ENCODE measurements at places on chromosomes 1 and 21.
A peak's percentile ranks its signal among the peaks of the same experiment; 100 is the strongest.

DNA sequence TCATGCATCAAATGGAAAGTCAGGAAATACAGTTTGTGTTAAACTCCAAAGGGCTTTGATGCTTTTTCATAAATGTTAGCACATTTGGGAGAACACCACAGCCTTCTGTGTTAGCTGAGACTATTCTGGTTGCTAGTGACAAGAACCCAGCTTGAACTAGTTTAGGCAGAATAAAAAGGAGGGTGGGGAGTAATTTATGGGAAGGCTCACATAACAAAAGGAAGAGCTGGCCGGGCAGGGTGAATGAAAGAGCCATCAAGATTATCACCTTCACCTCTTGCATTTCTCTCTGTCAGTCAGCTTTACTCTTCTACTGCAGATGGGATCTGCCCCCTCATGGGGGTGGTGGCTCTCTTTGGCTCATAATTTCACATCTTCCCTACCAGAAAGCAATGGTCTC is 75.4 kb upstream of the VTCN1 start:
- DNase-seq: no peak

- no peak for DNase-seq
Observed at GRCh38 chr1:115781343-115781742, 12.8 kb upstream of the CASQ2 start.

- no peak for DNase-seq
Observed at GRCh38 chr1:156500543-156500792, at the start of gene MEF2D. MEF2D (minus strand) TSS chr1:156500775; CDS start chr1:156483292, 17,483 bp downstream.

GRCh38 chr21:28937737-28938136 is 54.9 kb downstream of the LTN1 start:
- no peak for DNase-seq

DNA sequence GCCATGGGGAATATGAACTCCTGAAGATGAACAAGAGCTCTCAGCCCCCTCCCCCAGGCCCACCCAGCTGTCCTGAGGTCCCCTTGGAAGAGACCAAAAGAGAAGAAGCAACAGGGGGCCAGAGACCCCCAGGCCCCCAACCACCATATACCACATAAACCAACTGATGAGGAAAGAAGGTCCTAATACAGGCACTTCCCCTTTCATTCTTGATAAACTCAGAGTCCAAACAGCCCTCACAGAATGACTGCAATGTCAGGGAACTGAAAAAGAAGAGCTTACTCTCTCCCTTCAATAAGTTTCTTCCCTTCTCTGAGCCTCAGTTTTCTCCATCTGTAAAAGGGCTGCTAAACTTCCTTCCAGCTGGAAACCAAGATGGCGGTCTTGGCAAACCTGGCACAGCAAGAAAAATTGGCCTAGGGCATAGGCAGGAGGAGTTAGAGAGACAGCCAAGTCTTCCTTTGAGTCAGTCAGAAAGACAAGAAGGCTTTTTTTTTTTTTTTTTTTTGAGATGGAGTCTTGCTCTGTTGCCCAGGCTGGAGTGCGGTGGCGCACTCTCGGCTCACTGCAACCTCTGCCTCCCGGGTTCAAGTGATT is 90.5 kb downstream of the VWA5B1 start:
- no peak for DNase-seq

GRCh38 chr1:45772971-45773370 is 22.5 kb upstream of the IPP start:
- no peak for DNase-seq

DNA sequence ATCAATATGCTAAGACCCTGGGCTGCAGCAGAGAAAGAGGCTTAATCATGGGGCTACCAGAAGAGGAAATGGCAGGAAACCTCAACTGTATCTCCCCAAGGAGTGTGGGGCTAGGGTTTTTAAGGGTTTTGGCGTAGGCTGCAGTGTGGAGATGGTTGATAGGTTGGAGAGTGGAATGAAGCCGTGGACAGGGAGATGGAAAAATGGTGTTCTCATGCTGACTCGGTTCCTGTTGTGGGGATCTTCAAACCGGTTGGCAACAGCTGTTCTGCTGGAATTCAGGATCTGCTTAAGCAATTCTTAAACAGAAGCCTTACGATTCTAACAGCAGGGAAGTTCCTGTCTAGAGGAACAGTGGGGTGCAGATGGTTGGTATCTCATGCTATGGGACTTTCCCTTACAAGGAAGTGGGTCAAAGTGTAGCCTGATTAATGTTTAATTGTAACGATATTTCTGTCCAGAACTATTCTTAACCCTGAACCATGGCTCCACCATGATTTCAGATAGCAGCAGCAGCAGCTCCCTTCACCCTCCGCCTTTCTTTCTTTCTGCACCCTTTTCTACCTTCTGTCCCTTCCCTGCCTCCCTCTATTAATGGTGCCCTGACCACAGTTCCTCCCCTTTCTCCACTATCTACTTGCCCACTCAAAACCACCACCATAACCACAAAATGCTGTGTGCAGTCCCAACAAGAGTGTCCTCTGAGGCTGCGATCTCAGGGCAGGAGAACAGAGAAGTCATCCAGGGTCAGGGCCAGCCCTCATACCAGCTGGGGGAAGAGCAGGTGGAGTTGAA is 30.8 kb downstream of the RSPH1 start:
- no peak for DNase-seq

DNA sequence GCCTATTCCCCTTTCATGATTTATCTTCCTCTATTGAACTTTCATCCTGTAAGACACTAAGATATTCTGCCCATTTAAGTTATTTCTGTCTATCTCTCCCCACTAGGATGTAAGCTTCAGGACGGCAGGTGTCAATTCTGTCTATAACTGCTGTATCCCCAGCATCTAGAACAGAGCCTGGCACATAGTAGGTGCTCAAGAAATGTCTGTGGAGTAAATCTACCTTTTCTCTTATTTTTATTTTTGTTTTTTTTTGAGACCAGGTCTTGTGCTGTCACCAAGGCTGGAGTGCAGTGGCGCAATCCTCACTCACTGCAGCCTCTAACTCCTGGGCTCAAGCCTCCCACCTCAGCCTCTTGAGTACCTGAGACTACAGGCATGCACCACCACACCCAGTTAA is 5.6 kb downstream of the CD52 start:
- DNase-seq: no peak

- DNase-seq: no peak
Observed at GRCh38 chr1:8922962-8923361, 22.7 kb upstream of the CA6 start.

- no peak for DNase-seq
Observed at GRCh38 chr1:108878678-108879077, 1.9 kb downstream of the GPSM2 start.

- DNase-seq: no peak
Observed at GRCh38 chr1:107575226-107575625, 389.8 kb downstream of the VAV3 start.

GRCh38 chr1:20382711-20383110 is 92.0 kb downstream of the VWA5B1 start:
- DNase-seq: no peak

GRCh38 chr1:89350298-89350697 is 13.6 kb upstream of the GBP6 start:
- DNase-seq: no peak

GRCh38 chr1:163896001-163896400 is 574.2 kb downstream of the NUF2 start:
- DNase-seq: no peak

DNA sequence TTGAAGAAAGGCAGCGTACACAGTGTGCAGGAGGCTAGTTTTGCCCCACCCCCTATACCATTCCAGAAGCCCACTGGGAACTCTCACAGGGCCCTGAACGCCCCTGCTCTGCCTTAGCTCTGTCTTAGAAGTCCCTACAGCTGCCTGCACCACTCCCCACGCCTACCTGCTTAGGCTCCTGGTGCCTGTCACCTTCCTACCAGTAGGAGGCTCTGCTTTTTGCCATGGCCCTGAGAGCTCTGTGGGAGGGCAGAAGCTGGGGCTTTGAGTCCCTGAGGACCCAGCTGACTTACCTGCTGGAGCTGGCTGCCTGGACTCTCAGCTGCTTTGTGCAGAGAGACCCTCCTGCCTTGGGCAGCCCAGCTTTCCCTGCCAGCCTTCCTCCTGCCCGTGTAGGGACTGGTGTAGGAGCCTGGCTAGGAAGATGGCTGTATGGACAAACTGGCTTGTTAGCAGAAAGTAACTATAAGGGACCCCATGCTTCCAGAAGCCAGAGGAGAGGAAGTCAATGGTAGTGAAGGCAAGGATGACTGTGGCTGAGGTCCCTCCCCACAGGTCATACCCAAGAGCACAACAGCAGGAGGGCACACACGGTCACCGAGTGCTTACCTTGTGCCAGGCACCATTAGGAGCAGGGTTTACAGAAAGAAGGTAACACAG is 9.8 kb upstream of the CELSR2 start:
- DNase-seq: no peak

DNA sequence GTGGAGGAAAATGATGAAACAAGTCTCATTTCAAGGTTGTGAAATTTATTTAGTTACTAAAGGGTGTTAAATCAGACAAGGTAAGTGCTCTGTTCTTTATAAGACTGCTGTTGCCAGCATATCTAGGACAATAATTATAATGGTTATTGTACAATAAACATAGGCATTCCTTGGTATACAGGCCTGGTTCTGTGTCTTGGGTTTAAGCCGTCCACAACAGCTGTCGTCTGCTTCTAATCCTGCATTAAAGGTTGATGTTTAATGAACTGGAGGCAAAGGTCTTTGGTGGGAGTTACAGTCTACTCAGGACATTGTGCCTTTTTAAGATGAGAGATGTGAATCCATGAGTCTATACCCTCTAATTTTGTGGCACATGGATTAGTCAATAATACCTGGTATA is 23.4 kb upstream of the FMO4 start:
- no peak for DNase-seq

GRCh38 chr1:232484856-232485255 is 145.1 kb downstream of the SIPA1L2 start:
- no peak for DNase-seq

- no peak for DNase-seq
Observed at GRCh38 chr1:102757363-102757762, 351.0 kb downstream of the COL11A1 start.

DNA sequence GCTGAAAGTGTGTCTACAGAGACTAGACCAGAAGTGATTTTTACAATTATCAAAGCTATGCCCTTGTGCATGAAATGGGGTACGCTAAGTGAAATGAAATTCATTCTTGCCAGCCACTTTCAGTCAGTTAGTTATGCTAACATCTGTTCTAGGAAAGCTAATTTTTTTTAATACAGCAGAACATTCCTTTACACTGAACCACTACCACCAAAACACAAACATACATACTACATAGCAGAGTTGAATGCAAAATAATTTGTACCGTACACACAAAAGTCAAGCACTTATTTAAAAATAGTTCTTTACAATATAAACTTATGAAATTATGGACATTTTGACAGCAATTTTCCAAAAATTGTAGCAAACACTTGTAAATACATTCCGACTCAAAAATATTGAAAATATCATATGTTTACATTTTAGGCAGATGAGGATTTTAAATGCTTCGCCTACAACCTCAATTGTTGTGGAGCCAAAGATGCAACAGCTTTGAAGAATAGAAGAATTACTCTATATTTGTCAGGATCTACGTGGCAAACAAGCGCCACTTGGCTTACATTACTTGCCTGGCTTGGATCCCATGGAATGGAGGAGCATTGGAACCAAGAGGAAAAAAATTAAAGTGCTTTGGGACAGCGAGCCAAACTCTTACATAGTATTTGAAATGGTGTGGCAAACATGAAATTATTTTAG is 30.6 kb downstream of the WLS start:
- DNase-seq: no peak

GRCh38 chr21:23968722-23969647 is 1638.3 kb downstream of the MRPL39 start:
- peak; percentile 25 for DNase-seq

DNA sequence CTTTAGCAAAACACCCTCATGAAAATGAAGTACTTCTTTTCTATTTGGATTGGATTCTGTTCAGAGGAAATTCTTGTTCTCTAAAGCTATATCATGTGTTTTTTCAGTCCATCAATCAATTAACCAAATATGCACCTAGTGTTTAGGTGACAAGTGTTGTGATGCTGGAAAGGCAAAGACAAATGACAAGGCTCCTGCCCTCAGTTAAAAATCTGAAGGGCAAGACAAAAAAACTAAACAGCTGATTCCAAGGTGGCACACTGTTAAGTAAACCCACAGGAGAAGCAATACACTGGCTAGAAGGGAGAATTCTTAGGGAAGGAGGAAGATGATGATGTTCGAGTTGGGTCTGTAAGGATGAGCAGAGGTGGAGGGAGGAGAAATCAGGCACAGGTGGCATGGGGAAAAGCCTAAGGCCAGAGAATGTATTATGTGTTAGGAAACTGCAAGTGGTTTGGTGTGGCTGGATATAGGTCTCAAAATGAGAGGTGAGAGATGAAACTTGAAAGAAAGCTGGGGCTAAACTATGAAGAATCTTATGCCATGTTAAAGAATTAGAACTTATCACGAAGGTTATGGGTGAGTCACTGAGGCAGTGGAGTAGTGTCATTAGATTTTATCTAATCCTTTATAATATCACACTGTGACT is 51.8 kb upstream of the GFI1 start:
- DNase-seq: no peak

- no peak for DNase-seq
Observed at GRCh38 chr1:178124115-178124514, 30.2 kb downstream of the RASAL2 start.

GRCh38 chr1:92949937-92950817 is 11.1 kb downstream of the DIPK1A start:
- no peak for DNase-seq

GRCh38 chr1:180953291-180954004 is 40.8 kb downstream of the KIAA1614 start:
- no peak for DNase-seq

DNA sequence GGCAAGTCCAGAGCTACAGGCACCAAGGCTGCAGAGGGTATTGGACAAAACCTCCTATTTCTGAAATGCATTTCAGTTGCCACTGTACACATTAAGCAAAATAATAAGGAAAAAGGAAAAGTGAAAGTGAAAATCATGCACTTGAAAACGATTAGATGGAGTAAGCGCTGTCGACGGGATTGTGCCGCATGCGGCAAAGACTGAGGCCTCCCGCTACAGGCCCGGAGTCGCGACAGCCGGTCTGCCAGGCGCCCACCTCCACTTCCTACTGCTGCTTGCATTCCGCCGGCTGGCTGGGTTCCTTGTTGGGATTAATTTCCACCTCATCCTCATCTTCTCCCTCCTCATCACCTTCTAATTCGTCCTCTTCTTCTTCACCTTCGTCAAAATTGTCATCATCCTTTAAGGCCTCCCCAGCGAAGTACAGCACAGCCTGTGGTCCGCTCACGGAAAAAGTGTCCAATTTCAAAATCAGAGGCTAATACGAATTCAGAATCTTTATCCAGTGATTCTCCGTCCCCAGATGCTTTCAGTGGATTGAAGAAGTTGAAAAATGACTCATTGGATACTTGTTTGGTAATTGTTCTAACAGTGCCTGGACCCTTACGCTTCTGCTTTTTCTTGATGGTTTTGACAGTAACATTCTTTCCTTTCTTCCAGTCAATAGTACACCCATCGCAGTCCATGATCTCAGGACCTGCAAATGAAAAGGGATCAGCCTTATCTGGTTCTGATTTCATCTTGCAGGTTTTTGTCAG is 38.0 kb downstream of the CD58 start:
- no peak for DNase-seq

DNA sequence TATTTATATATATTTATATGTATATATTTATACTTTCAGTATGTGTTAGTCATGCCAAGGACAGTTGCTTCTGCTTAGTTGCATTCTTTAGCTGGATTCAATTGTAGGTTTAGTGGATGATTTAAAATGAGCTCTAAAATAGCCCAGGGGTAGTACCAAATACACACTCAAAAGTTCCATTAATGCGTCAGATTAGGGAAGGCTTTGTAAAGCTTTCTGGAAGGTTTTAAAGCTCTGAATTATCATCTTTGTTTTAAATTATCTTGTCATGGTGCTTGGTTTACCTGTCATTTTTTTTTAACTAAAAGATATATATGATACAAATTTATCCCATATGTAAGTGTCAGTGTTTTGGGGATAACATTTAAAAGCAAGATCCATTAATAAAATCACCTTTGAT is 242.7 kb upstream of the ADAMTS5 start:
- no peak for DNase-seq
